ENCODE measurements at places on chromosomes 2 and 18. TPM values are rescaled to one million over a fixed set of nuclear protein-coding genes. Genes with fewer than 3 reads are reported as not detected.

The CCDC74B gene
- polyA plus RNA-seq, result 4.6 TPM

- DNase-seq, result peak; percentile 74
Observed at GRCh38 chr2:128363934-128364361, 45.3 kb upstream of the HS6ST1 start.

DNA sequence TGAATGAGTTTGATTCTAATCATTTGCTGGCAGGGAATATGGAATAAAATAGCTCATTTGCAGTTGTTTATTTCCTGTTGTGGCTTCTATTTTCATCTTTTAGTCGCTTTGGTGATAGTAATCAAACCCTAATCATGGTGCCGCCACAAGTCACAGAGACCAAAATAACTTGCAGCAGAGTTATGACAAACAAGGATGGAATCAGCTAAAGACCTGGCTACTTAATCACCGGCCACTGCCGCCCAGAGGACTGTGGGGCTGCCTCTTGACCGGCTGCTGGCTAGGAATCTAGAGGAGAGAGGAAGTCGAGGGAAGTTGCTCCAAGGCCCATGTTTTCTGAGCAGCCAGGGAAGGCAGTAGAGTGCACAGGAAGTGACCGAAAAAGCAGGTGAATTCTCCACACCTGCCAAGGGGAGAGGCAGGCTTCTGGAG is 5.1 kb upstream of the SMAD7 start:
- DNase-seq, result peak; percentile 87

GRCh38 chr2:205403244-205403825 is 279.0 kb upstream of the NRP2 start:
- no peak for DNase-seq

GRCh38 chr18:10499230-10499629 is 26.6 kb upstream of the NAPG start:
- DNase-seq, result no peak

DNA sequence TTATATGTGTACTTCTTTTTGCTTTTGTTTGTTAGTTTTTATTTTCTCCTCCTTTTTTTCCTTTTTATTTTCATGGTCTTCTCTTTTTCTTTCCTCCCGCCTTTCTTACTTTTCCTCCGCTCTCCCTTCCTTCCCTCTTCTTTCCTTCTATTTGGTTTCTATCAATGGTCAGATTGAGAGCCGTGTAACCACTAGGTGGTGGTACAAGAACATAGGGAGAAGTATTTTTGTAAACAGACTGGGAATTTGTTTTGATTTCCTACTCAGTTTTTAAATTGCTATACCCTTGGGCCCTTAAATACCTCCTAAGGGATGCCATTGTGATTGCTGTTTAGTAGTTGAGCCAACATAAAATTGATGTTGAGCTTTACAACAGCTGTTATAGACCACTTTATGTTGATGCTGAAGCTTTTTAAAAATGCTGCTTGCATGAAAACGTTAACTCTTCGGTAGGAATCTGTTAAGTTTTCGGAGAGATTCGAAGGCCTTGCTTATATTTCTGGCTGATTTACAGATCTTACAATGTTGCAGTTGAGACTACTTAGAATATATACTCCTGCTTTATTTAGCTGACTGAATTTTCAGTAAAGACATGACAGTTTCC is 124.2 kb downstream of the UBE2E3 start:
- DNase-seq, result peak; percentile 57

DNA sequence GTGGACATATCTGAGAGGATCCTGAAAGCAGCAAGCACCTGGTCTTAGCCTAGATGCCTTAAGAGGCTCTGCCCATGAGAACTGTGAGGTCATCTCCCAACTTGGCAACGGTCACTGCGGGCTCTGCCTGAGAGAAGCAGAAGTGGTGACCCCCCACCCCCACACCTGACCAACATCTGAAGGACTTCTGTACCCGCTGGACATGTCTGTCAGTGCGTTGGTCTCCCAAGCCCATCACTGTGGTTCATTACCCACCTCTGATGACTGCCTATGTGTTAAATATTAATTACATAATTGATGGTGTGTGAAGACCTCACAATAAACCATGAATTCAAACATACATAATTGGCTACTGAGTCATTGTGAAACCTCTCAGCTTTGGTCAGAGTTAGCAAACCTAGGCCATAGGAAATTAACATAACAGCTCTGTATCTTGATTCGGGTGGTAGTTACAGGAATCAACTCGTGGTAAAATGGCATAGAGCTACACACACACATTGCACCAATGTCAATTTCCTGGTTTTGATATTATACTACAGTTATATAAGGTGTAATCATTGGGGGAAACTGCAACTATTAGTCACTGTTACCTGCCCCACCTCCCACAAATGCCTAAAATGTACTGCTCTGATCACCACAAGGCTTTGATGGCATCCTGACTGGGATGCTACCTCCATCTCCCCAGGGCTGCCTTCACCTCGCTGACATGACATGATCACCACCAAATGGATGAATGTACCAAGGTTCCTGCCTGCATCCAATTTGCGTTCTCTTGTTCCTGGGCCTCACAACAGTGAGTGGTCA is 4.3 kb upstream of the GALNT1 start:
- no peak for DNase-seq

DNA sequence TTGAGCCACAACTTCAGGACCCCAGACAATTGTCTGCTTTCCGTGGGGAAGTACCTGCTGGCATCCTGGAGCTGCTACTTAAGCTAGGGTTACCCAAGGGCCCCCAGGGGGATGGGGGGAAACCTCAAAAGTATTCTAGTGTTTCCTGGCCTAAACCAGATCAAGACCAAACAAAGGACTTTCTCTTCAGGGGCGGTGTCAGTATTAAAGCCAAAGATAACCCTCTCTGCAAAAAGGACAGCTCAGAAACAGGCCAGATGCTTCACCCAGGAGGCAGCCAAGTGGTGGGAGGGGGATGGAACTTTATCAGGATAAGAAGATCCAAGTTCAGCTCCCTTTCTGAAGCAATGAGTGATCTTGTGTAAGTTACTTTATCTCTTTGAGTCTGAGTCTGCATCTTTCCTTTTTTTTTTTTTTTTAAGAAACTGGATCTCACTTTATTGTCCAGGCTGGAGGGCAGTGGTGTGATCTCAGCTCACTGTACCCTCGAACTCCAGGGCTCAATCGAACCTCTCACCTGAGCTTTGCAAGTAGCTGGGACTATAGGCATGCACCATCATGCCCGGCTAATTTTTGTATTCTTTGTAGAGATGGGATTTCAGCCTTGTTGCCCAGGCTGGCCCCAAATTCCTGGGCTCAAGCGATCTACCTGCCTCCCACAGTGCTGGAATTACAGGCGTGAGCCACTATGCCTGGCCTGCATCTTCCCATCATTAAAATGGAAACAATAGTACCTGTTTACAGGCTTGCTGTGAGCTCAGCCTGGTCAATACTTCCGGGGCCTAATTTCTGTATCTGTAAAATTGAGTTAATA is 151.8 kb upstream of the PTPRM start:
- peak; percentile 13 for DNase-seq

DNA sequence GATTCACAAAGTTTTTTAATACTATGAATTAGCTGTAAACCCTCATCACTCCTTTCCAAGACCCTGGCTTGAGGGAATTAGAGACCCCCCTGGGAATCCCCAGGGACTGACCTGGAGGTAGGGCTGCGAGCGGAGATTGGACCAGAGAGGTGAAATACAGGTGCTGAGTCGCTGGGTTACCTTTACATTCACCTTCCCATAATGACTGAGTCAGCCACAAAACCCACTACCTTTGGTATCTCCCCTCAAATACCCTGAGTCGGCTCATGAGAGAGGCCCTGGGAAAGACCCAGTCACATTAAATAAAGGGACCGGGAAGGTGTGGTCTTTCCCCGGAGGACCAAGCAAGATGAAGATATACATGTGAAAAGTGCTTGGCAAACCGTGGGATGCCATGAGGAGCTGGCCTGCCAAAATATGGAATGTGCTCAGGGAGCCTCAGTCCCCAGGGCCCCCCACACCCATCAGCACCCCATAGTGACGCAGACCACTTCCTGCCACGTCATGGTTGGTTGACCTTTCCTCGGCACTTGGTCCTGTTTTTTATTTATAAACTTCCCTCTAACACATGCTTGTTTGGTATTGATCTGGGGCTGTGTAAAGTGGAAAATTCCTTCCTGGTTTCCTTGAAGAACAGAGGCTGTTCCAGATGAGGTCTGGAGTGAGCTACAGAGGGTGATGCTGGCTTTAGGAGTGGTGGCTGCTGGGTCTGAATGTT is 51.4 kb downstream of the IL1RL2 start:
- peak; percentile 32 for DNase-seq

The ITPRIPL1 gene
- polyA plus RNA-seq, result 2.6 TPM

The FLACC1 gene
- 0.14 TPM for polyA plus RNA-seq

DNA sequence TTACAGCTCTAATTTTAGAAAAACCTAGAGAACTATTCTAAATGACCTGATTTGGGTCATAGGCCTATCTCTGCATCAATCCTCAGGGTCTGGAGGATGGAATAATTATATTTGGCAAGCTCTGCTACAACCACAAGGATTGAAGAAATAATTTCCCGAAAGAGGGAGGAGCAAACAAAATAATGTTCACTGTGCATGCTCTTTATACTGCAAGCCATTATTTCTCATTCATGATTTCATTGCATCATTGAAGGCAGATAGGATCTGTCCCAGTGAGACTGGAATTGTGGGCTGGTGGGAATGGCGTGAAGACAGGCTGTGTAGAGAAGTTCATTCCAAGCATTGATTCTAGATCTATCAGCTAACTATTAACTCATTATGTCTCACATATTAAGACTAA is 12.7 kb upstream of the MAPRE2 start:
- no peak for DNase-seq

The UGT1A6 gene
- polyA plus RNA-seq, result not detected

GRCh38 chr2:121348128-121348740 is 63.2 kb upstream of the TFCP2L1 start:
- DNase-seq, result no peak
